Bronchial epithelial cell (primary cell): ENCODE measurements at places on chromosomes 5 and 9.

DNA sequence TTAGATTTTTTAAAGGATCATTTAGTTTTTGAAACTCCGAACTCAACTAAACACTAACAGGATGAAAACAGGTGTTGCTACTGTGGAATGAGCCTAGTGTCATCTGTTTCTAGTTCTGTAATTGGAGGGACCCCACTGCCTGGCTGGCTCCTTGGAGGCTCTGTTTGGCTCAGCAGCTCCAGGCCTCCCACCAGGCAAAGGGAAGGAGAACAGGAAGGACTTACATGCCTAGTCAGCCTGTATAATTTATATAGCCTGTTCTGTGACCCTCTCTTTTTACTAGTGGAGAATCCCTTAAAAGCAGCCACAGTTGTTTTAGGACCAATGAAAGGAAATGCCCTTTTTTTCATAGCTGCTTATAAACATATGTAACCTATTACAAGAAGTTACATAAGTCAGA is 21.1 kb upstream of the C5orf24 start:
- no peak for DNase-seq

GRCh38 chr5:149153751-149154610 is 12.7 kb downstream of the ABLIM3 start:
- peak; percentile 44 for DNase-seq

GRCh38 chr5:83471405-83472212 is at the start of gene VCAN:
Gene VCAN (plus strand): TSS chr5:83471744. CDS start chr5:83483519, 11,775 bp downstream.
- peak; percentile 75 for DNase-seq

DNA sequence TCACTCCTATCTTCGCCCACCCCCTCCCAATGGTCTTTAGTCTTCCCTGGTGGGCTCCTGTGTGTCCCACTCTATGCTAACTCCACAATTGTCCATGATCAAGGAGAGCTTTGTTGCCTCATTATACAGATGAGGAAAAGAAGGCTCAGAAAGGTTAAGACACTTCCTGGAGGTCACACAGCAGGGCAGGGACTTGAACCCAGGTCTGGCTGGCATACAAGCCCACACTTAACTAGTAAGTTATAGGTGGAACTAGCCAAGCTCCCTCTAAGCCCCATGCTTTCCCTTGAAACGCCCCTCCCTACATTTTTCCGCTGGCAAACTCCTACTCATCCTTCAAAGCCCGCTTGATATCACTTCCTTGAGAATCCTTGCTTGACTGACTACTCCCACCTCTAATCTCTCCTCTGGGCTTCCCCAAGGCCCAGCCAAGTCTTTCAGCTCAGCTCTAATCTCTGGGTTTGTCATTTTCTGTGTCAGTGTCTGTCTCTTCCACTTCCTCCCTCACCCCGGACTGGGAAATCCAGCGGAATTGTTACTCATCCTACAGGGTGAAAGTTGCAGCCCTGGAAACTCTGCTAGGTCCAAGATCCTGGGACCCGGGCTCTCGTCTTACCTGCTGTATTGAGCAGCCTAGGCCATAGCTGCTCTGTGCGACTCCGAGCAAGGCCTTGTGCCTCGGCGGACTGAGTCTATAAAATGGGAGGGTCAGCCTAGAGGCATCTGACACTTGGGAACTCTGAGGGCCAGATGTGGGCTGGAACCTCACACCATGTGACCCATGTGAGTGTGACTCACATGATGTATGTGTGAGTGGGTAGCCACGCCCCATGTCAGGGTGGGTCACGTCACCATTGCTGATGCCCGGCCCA is 144.5 kb downstream of the GAPVD1 start:
- DNase-seq, result peak; percentile 65

- peak; percentile 66 for DNase-seq
Measured at GRCh38 chr5:72452515-72453245, 54.5 kb downstream of the ZNF366 start.

- DNase-seq, result no peak
Measured at GRCh38 chr5:68373050-68373449, 157.5 kb downstream of the PIK3R1 start.

- DNase-seq, result no peak
Measured at GRCh38 chr9:120863833-120864232, 13.2 kb downstream of the PHF19 start.
